ENCODE measurements at places on chromosomes 2 and 18.

DNA sequence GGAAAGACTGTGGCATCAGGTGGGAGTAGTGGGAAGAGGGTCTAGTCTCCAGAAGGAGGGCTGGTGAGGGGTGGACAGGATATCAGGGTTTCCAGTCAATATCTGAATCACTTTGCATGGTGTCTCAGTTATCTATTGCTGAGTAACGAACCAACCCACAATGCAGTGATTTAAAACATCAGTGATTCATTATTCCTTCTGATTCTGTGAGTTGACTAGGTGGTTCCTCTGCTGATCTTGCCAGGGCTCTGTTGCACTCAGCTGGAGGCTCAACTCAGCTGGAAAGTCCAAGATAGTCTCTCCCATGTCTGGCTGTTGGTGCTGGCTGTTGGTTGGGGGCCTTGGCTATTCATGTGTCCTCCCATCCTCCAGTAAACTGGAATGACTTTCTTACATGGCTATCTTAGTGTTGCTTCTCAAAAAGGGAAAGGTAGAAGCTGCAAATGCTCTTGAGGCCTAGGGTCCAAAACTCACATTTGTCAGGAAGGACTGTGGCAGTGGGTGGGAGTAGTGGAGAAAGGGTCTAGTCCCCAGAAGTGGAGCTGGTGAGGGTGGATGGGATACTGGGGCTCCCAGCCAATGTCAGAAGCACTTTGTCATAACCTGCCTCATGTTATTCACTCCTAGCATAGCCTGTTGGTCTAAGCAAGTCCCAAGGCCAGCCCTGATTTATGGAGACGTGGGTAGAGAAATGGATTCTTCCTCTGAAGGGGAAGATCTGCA, 13.9 kb downstream of the IL1F10 start:
- no peak for DNase-seq

DNA sequence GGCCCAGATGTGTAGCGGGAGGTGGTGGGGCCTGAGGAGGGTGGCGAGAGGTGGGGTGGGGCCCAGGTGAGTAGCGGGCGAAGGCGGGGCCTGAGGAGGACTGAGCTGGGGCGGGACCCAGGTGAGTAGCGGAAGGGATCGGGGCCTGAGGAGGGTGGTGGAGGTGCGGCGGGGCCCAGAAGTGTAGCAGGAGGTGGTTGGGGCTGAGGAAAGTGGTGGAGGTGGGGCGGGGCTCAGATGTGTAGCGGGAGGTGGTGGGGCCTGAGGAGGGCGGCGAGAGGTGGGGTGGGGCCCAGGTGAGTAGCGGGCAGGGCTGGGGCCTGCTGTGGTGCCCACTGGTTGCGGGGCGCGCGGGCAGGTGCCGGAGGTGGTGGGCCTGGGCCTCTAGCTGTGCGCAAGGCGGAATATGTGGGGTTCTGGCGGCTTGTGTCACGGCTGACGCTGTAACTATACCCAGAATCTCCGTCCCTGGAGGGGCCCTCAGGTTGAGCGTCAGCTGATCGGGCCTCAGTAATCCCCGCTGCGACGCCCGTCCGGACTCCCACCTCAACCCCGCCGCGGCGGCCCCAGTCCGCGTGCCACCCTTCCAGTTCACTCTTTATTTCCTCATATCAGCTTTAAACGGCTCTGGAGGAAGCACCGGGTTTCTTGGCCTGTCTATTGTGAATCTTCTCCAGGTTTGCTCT, 866 bp upstream of the SF3B6 start:
- DNase-seq, result no peak

- no peak for DNase-seq
These were observed 48.8 kb upstream of the PPP1CB start for GRCh38 chr2:28702878-28703277.

DNA sequence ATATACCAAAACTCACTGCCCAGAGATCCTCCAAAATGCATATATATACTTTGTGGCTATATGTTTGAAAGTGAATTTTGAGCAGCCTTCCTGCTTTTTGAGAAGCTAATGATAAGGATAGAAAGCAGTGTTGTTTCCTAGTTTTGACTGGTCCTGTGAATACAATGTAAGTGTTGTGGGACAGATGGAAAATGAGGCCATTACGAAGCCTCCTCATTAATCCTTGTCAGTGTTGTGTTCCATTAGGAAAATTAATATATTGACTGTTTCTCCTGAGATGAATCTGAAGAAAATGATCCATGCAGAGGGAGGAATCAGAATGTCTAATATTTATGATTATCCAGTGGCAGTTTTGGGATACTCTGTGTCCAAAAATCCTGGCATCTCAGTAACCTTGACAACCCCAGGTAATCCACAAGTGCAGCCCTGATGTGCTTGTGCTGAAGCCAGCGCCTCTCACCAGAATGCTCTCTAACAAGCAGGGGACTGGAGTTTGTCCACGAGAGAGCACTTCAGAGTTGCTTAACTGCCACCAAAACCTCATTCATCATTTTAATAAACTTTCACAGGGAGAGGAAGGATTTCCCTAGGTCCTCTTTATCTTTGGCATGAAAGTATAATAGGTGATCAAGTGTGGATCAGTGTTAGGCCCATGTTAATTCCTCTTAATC, 418.6 kb downstream of the CMPK2 start:
- DNase-seq, result no peak

GRCh38 chr2:239803102-239803765, 221.9 kb downstream of the NDUFA10 start:
- DNase-seq, result no peak

DNA sequence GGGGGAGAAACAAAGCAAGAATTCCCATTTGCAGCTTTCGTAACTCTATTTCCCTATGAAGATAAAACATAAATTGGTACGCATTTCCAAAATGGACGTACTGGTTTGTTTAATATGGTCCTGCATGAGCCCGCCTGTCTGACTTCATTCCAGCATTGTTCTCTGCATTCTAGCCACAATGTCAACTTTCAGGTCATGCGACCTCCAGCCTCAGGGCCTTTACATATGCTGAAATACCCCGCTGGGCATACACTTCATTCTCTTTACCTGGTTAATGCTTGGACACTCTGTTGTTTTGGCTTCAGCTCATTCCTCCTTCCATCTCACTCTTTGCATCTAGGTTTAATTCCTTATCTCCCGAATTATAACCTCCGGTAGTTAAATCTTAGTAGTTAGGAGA, 103.7 kb upstream of the DNMT3A start:
- no peak for DNase-seq

DNA sequence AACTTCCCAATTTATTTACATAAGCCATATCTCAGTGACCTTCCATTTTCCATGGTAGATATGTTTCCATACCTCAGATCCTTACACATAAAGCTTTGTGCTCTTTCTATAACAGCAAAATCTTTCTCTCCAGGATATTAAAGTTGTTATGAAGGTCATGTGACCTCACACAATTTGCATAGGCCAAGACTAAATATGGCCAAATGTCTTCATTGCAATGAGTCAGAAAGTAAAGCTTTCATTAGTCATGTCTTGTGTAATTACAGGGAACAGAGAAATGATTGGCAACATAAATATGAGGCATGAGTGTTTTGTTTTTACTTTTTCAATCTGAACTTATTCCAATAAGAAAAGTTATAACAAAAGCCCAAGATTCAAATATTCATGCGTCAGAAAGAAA, 243.5 kb downstream of the ASXL3 start:
- DNase-seq, result no peak

DNA sequence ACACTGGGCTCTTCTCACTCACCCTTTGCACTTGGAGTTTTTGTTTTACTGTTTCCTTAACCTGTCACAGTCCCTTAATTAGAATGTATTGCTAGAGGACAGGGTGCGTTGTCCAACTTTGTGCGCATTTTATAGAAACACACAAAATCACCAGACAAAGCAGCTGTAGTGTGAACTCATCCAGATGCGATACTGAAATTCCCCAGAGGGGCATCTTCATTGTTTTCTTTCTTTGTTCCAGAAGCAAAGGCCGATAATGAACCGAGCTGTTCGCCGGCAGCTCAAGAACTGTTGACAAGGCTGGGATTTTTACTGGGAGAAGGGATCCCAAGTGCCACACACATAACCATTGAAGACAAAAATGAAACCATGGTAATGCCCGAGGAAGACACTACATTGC, 137.6 kb downstream of the WDSUB1 start:
- no peak for DNase-seq

DNA sequence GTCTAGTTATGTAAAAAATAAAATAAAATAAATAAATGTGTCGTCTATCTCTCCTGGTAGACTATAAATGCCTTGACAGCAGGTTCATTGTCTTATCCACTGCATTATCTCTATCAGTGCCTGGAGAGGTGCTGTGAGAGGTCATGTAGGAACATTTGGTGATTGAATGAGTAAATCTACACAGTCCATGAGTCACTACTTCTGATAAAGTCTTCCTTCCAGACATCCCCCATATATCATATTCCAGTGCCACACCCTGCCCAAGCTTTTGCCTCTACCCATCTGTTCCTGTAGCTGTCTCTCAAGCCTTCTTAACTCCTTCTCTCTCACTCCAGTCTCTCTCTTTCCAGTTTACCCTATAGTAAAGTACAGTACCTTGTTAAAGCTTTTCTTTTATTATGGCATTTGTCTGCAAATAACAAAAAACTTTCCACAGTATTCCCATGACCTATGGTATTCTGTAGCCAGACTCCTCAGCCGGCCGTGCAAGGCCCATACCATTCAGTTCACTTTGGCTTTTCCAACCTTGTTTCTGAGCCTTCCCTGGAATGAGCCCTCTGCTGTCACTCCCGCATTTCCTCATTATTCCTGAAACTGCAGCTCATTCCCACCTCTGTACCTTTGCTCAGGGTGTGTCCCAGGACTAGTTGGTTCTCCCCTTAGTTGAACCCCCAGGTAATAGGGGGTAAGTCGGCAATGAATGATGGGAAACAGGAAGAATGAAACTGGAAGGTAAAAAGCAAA, 37.5 kb downstream of the ANXA4 start:
- DNase-seq, result no peak

- no peak for DNase-seq
These were observed 90.8 kb downstream of the ZFP36L2 start for GRCh38 chr2:43135583-43135982.

DNA sequence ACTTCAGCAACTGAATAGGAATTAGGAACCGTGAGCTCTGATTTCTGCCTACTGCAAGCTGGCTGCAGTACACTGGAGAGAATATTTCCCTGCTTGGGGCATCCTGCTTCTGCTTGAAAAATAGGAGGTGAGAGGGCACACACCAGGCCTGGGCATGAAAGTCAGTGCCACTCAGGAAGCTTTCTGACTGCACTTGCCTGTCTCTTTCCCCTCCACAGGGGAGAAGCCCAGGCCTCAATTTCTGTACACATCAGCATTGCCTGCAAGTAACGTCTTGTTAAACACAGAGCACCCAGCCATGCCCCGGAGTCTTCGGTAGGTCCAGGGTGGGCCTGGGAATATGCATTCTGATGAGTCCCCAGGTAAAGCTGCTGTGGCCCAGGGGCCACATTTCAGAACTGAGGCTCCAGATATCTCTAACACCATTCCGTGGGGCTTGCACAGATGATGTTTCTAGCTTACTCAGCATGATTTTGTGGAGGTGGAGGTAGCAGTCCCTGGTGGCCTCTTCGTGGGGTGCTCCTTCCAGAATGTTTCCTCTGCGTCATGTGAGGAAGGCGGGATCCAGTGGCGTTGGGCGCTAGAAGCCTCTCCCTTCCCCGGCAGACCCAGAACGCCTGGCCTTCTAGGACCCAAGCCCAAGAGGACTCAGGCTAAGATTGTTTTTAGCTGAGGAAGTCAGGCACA, 114.1 kb downstream of the ZBTB7C start:
- DNase-seq, result no peak

DNA sequence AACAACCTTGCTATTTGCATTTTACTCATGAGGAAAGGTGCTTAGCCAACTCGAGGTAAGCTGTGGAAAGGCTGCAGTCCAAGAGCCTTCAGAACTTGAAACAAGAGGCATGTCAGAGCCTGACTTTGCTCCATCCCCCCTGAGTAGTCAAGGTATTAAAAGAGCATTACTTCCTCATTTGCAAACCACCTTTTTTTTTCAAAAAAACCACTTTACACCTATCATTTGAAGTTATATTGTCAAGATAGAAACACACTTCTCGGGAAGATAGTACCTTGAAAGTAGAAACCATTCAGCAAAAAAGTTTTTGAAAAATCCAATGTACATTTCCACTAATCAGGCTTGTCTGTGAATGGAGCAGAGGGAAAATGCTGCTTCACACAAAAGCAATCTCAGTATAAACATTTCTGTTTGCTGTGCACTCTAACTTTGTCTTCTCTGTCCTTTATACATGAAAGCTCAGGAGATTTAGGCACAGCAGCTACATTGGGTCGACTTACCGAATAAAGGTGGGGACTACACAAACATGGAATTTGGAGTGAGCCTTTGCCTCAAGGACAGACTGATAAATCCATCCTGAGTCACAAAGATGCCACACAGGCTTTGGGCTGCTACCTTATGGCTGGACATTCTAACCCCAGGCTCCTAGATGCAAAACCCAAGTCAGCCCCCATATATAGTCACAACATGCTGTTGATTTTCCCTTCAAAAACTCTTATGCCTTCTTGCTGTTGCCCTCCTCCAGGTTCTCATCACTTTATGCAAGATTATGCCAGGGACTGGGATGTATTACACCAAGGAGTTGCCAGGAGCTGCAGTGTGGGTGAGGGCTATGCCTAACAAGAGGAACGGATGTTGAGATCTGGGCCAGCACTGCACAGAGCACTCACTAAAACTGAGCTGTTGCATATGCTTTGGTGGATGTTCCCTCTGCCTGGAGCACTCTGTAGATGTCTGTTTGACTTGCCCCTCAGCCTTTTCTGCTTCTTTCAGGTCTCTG, 41.4 kb upstream of the EML4 start:
- no peak for DNase-seq

DNA sequence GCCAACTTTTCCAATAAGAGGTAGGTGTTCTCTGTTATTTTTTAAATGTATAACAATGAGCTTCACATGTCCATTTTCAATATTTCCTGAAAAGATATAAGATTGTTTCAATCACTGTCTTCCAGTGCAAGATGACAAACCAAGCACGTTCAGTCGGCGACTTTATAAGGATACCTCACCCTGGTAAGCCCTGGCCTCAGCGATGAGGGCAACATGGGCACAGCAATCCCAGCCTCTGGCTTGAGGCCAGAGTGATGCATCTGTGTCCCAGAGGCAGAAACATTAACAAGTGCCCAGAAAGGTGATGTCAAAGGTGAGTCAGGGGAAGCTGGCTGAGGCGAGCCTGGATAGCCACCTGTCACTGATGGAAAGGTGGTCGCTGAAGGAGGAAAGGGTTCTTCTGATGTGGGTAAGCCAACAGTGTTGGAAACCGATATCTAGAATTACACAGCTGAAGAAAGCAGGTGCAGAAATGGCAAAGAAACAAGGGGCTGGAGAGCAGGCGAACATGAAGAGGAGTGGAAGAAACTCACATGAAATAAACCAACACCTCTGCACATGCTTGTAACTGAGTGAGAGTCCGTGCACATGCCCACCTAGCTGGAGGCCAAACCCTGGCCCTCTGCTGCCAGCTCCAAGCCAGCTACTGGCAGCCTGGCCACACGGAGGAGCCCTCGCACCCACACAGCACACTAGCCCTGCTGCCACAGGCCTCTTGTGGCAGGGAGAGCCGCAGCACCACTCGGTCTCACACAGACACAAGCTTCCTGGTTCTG, 65.5 kb downstream of the FBXO15 start:
- DNase-seq, result peak; percentile 27

DNA sequence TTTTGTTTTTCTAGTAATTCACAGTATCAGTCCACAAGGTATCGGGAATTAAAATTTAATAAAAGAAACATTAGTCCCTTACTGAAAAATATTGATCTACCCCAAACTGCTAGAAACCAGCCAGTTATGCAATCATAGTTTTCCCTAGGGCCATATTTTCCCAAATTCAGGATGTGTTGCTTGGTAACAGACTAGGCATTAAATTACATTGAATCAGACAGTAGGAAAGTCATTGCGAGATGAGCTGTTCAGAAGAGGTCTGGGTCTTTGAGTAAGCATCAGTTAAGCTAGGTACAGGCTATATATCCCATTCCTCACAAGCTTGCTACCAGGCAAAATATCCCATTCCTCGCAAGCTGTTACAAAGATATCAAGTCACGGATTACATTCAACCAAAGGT, 123.0 kb upstream of the CCDC150 start:
- no peak for DNase-seq

All from activated T-helper 1 cell treated with anti-CD3 and anti-CD28 coated beads, Interleukin-2, amount 50 U/mL, for 16 hours (primary cell).